ENCODE measurements at places on chromosomes 3 and 15.

DNA sequence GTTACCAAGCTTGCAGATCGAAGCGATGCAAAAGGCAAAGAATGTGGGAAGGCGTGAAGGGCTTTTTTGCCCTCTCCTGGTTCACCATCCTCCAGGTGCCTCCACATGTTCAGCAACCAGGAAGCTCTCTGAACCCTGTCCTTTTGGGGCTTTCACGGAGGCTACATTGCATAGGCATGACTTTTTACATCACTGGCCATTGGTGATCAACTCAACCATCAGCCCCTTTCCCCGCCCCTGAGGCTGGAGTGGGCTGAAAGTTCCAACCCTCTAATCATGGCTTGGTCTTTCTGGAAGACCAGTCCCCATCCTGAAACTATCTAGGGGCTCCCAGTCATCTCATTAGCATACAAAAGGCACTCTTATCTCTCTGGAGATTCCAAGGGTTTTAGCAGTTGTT is 52.6 kb downstream of the UACA start:
- DNase-seq, result no peak

DNA sequence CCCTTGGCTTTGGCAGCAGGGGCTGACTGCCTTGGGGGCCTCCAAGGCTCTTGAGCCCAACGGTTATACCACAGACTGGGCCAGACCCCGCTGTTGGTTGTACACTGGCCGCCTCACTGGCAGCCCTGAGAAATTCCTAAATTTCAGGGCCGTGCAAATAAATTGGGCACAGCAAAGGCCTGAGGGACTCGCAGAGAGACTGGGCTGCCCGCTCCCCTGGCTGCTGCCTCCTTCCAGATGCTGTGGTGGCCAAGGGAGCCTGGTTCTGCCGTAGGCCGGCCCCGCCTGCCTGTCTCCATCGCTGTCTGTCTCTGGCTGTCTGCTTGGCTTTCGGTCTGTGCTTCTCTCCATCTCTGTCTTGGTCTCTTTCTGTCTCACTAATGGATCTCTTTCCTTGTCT is 9.0 kb downstream of the FBLN2 start:
- no peak for DNase-seq

DNA sequence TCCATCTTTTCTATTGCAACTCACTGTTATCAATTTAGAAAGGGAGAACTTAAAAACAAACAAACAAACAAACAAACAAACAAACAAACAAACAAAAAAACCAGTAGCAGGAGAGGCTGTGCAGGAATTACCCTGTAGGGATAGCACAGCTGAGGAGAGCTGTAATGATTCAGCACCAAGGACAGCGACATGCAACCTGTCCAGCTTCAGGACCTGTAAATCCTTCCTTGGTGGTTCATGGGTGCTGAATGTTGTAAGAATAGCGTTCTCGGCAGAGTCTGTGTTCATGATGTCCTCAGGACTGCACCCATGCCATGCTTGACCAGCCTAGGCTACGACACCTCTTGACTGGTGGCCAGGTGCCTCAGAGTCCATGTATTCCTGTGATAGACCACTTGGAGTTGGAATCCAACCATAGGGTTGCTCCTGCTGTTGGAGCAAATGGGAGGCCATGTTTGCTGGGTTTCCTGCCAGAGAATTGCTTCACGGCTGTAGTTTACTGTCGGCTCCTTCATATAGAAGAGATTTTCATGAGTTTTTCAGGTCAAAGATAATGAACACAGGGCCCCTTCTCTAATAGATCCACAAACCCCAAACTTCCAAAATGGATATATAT is 65.9 kb downstream of the CACNA2D3 start:
- DNase-seq, result no peak

DNA sequence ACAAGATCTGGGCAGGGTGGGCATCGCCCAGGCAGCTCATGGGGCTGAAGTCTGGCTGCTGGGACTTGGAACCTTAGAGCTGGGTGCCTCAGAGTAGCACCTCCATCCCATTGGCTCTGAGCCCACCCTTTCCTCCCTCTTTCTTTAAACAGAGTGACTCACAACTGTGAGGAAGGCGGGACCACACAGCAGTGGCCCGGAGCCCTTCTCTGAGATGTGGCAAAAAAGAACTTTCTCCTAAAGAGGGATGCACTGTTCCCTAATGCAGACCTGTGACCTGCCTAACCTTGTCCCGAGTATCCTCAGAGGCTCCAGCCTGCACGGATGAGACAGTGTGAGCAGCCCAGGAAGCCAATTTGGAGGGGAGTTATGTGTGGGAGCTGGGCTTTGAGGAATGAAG is 23.6 kb downstream of the PRR20G start:
- DNase-seq, result no peak

- DNase-seq, result no peak
Observed at GRCh38 chr3:148931574-148931973, 59.8 kb upstream of the GYG1 start.

DNA sequence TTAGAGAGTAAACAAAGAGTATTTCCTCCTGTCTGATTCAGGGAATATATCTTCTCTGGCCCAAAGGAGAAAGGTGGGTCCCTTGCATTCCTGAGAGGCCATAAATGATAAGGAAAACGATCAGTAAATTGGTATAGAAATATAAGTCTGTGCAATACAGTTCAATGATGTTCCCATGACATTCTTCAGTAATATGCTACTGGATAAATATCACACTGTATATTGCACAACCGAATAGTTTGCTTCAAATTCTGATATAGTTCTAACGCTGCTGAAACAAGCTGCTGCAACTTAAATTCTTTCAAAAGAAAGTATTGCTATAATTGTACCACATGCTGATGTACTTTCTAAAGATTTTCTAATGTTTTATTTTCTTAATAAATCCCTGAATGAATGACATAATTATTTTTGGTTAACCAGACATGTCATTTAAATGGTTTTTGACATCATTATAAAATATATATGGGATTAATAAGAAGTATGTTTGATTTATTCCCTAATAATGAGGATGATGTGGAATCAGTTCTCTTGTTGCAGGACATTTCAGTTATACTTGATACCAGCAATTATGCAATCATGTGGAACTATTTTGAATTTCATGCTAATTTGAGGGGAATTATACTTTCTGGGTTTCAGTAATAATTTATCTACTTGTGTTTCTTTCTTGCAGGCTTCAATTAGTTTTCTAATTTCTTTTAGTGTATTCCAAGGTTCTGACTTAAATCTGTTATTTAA is 44.9 kb downstream of the FGF7 start:
- no peak for DNase-seq

DNA sequence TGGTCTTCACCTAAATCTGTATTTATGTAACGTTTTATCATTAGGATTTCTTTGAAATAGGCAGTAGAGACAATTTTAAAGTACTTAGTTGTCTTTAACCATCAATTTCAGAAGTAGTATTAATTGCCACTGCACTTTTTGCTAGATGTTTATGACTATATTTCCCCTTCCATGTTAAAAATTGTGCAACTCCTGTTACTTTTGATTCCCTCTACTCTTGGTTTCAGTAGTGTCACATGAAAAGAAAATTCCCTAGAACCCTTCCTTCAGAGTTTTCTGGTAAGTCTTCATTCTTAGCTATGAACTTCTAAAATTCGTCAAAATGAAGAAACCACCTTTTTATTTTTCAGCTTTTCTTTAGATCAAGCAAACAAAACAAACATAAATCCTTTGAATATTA is 7.1 kb downstream of the PIAS1 start:
- DNase-seq, result no peak

DNA sequence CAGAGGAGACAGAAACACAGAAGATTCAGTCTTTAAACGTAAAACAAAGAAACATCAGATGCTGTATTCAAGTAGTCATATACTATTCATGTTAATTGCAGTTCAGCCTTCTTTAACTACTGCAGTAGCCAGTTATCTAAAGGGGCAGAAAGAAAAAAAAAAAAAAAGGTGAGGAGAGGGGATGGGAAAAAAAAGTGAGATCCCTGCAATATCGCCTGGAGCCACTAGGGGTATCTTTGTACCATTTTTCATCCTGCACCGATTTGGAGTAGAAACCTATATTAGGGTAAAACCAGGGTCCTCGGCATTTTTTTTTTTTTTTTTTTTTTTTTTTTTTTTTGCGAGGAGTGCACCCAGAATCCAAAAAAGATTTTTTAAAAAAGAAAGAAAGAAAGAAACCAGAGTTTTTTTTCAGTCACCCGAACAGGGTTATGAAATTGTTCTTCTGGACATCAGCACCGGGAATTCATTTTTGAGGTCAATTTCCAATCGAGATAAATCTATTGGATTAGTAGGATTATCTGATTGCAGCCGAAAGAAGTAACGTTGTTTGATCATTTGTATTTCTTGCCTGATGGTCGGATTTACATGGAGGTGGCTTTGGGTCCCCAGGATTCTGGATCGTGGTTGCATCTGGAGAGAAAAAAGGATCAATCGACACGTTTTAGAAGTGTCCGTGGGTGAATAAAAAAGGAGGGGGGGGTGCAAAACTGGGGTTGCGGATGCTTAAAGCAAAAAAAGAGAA is 186.7 kb downstream of the NLGN1 start:
- DNase-seq, result no peak

- no peak for DNase-seq
Observed at GRCh38 chr3:162147996-162148395, 651.4 kb downstream of the OTOL1 start.

GRCh38 chr3:143478115-143478693 is 358.6 kb downstream of the CHST2 start:
- DNase-seq, result no peak

DNA sequence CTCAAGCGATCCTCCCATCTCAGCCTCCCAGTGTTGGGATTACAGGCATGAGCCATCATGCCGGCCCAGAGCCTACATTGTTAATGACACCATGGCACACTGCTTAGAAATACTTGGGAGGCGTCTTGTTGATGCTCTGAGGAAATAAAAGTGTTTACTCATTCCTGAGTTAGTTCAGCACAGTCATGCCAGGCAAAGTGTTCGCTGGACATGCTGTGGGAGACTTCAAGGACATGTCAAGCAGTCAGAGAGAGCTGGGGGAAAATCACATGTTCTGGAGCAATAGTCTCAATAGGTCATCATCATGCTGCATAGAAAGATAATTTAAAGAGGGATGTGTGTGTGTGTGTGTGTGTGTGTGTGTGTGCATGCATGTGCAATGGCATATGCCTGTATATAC is 37.5 kb downstream of the TTC23 start:
- no peak for DNase-seq

DNA sequence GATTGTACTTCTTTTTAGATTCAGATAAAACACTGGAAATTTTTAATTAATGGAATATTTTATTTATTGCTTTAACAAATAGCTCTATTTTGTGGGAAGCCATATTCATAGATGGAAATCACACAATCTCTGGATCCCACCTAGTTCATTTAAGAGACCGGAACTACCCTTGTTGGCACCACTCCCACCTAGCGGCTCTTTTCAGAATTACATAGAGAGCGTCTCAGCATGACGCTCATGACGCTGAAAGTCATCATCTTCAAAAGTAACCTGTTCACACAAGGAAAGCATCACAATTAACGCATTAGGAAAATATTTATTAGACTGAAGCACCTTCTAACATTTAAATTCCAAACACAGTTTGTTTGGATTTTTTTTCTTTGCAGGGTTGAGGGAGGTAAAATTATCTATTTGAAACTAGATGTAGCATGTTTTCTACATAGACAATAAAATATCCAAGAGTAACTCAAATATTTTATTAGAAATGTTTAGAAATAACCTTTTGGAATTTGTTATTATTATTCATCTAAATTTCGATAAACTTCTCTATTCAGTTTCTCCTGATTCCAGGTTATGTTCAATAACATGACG is 214.9 kb upstream of the ARRDC4 start:
- DNase-seq, result no peak

DNA sequence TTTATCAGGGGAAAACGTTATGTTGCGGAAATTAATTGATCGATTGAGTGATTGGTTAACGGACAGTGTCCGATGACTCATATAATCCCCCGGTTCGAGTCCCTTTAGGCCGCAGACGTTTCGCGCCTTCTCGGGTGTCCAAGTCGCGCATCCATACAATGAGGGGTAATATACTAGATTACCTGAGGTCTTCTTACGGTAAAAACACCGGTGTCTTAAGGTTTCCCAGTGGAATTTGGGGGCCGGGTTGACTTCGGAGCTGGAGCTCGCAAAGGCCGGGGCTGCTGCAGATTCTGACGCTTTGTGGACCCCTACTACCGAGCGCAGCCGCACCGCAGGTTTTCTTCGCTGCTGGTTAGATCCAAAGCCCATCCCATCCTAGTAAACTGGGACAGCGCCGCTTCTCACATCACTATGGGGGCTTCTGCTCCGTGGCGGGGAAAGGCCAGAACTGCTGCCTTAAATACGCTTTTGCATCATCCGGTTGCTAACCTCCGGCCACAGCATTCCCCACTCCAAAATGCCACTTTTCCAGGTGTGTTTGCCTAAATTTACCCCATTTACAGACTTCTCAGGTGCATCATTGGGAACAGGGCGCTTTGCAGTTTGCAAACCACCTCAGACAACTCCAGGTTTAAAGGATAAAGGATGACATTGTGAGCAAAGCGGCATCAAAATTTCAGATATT is 858 bp upstream of the SACM1L start:
- no peak for DNase-seq

GRCh38 chr3:99896482-99896881 is 78.8 kb downstream of the CMSS1 start:
- no peak for DNase-seq

- DNase-seq, result no peak
Observed at GRCh38 chr3:183634707-183635106, 716 bp upstream of the KLHL24 start.

GRCh38 chr15:99954361-99955180 is 221.3 kb upstream of the LYSMD4 start:
- peak; percentile 56 for DNase-seq

GRCh38 chr3:65856907-65857306 is 181.8 kb downstream of the MAGI1 start:
- DNase-seq, result no peak
